ENCODE measurements at places on chromosomes 2 and 18. TPM values are rescaled to one million over a fixed set of nuclear protein-coding genes. Genes with fewer than 3 reads are reported as not detected.

The EMILIN1 gene
- total RNA-seq, result 0.40 TPM

The FBXO41 gene
- total RNA-seq, result 27.7 TPM

- DNase-seq, result no peak
Measured at GRCh38 chr2:61478086-61478485, 7.2 kb upstream of the USP34 start.

GRCh38 chr18:50970006-50970405 is 2.2 kb downstream of the ELAC1 start:
- DNase-seq, result no peak

- no peak for DNase-seq
Measured at GRCh38 chr18:27261769-27262549, 76.9 kb upstream of the CHST9 start.

DNA sequence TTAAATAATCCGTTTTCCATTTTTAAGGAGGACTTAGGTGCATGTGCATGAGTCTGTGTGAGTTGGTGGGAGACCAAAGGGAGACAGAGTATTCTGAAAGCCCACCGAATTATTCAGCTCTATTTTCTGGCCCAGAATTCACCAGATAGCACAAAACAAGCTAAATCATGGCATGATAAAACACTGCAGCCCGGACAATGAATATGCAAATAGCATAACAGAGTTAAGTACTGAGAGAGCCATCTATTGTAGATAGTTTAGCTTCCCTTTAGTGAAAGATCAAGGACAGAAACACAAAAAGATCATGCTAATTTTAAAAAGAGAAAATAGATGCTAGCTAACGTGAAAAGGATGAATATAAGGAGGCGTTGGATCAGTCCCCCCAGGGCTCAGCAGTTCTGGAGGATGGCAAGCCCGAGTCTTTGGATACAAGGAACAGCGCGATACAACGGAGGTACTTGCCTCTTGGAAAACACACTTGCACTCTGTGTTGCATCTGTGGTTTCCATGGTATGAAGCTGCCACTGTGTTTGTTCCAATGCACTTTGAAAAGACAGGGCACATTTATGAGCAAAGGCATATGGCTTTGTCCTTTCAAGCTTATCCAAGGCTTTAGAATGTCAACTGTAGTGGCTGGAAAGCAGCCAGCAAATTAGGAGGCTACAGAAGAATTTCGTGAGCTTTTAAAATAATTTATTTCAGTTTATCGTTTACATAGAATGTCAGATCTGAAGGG is 119.9 kb downstream of the LYPD1 start:
- DNase-seq, result no peak

DNA sequence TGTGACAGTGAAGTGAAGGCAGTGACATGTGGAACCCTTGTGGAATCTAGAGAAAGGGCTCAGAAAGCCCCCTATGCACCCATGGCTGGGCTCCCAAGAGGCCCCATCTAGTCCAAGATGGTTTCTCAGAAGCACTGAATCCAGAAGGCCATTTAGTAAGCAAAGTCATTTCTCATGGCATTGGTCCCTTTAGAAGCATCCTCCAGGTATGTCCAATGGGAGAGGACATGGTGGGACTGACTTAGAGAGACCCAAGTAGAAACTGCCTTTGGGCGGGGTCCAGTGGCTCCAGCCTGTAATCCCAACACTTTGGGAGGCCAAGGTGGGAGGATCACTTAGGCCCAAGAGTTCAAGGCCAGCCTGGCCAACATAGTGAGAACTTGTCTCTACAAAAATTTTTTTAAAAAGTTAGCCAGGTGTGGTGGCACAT is 72.5 kb upstream of the RMDN2 start:
- no peak for DNase-seq

- DNase-seq, result no peak
Measured at GRCh38 chr2:129719335-129719734, 260.1 kb upstream of the RAB6C start.

DNA sequence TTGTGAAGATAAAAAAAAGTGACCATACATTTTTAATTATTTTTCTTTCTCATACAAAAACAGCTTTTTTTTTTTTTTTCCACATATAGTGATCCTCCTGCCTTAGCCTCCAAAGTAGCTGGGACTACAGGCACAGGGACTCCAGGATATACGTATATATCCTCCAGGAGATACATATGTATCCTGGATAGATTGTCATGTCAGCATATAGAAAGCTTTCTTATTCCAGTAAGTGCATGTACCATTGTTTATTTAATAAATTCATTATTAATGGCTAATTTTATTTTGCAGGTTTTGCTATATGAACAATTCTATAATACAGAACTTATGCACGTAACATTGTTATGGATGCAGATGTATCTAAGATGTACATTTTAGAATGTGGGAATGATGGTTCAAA is 138.7 kb downstream of the DOK6 start:
- no peak for DNase-seq

All from activated CD4-positive, alpha-beta T cell treated with anti-CD3 and anti-CD28 coated beads for 36 hours (primary cell).